Kidney capillary endothelial cell (primary cell): ENCODE measurements at places on chromosomes 4 and X.

DNA sequence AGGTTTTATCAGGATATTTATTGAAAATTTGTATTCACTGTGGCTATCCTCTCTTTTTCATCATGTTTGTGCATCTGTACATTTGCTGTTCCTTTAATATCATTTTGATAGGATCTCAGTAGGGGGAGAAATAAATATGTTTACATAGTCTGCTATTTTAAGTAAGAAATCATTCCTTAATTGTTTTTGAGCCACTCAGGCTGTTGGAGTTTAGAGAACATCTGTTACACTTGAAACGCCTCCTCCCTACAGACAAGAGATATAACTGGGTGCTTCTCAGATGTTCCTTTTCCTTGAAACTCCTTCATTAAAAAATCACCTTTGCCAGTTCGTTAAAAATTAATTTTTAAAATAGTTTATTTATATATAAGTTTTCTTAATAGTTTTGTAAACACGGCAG is 59.4 kb downstream of the QRFPR start:
- DNase-seq: no peak

GRCh38 chrX:68919707-68920106 is 90.9 kb downstream of the EFNB1 start:
- DNase-seq: no peak

DNA sequence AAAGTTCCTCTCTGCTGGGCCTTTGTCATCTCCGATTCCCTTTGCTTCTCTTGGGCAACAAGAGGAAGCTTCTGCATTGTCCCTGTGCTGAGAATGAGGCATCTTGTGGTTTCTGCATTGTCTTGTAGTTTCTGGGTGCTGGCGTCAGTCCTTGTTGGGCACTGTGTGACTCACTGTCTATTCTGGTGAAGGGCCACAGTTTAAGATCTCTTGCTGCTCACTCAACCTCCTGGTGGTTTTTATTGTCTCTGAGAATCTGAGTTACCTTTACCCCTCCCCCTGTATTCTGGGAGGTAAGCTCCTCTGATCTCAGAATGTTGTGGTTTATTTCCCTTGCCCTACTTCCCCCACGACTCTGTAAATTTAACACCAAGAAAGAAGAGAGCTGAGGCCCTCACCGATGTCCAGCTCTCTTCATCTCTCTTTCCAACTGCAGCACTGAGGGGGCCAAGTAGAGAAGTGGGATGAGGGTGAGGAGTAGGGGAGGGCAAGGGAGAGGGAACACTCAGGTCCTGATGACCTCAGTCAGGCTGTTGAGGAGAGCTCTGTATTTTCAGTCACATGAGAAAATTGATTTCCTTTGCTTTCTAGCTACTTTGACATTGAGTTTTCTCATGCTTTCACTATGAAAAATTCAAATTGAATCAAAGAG is 441.6 kb upstream of the PITX2 start:
- no peak for DNase-seq

GRCh38 chr4:992297-993110 is 700 bp downstream of the SLC26A1 start:
- DNase-seq: peak; percentile 58

DNA sequence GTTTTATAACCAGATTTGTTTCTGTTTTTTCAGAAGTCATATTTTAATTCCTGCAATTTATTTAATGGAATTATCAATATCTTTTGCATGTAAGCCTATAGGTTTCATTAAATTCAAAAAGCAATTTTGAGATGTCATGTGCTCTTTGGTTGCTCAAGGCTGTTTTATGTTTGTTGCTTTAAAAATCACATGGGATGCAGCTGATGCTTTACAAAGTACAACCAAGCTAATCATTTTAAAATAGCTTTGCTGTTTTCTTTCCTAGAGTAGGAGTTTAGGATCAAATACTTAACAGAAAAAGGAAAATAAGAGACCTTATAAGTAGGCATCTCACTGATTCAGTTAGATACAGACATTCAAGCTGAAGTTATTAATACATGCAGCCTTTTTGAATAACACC is 11.3 kb downstream of the CPEB2 start:
- no peak for DNase-seq

DNA sequence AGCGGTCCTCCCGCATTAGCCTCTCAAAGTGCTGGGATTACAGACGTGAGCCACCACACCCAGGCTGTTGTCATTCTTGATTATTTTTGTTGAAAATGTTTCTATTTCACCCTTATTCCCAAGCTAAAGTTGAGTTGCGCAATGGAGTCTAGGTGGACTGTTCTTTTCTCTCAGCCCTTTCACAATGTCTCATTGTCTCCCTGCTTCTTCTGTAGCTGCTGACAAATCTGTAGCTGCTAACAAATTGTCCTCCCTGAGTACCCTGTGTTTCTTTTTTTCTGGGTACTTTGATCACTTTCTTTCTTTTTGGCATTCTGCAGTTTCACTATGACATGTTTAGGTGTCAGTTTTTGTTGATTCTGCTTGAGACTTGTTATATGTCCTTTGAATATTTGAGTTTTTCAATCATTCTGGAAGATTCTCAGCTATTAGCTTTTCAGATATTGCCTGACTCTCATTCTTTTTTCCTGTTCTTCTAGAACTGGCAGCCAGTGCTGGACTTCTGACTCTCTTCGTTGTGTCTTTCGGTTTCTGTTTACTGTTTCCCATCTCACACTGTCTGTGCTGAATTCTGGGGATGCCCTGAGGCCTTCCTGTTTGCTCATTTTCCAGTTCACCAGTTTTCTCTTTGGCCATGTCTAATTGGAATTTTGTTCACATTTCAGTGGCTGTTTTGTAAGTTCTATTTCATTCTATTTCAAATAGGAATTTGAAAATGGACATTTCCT is 6.6 kb downstream of the ABCD1 start:
- DNase-seq: no peak

GRCh38 chrX:102832661-102833060 is 104.4 kb upstream of the RAB40AL start:
- DNase-seq: no peak

- DNase-seq: no peak
Observed at GRCh38 chr4:164239976-164240375, 514.0 kb upstream of the SMIM31 start.
